Epithelial cell of proximal tubule (primary cell): ENCODE measurements at places on chromosomes 4 and X. TPM values are rescaled to one million over a fixed set of nuclear protein-coding genes. Genes with fewer than 3 reads are reported as not detected.

NAP1L2 gene
- 0.22 TPM in 1 of 2 replicates, not detected in the other for total RNA-seq

LRCH2 gene
- total RNA-seq, result 0.75 and 2.2 TPM in 2 replicates

DNA sequence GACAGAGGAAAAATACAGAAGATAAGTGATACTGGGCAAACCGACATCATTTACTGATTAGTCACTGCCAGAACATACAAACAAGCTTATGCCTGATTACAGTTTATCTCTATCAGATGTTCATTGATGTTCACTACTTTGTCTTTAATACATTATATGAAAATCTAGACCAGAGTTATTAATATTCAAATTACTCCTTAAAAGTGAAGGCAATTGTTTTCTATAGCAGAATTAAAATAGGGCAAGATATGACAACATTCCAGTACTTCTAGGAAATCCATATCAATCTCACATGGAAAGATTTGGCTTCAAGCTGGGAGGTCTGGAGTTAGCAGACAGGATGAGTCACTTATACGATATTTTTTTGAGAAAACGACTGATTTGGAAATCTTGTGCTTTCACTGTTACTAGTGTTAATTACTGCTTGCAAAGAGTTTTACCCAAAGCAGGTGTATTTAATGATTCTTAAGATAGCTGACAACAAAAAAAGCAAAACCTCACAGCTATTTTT is 31.8 kb downstream of the HPGD start:
- DNase-seq, result no peak

DNA sequence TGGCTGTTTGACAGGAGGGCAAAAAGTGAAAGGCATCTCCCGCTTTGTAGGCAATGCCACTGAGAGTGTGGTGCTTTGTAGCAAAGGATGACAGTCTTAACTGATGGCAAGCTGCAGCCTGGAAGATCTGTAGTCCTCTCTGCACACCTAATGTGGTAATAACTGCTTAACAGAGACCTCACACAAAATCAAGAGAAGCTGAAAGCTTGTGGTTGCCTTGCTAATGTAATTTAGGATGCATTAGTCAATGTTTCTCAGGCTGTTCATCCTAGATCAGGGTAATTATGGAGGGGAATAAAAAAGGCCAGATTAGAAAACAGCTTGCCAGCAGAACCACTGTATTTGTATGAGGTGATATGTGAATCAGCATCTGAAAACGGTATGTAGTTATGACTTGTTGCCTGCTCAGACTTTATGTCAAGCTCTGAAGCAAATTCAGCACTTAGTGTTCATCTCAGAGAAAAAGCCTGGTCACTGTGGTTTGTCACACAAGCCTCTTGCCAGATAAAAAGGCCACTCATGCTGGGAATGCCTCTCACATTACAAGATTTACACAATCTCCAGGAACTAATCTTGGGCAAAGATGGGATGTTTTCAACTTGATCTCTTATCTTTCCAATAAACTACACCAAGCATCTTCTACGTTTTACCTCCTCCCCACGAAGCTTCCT is 130.8 kb downstream of the ENOX2 start:
- no peak for DNase-seq

- no peak for DNase-seq
These were observed 59.8 kb downstream of the PACRGL start for GRCh38 chr4:20760053-20760452.

GRCh38 chrX:44544036-44544435 is 1.4 kb upstream of the FUNDC1 start:
- DNase-seq, result no peak
